ENCODE measurements at places on chromosomes 3 and 15.

DNA sequence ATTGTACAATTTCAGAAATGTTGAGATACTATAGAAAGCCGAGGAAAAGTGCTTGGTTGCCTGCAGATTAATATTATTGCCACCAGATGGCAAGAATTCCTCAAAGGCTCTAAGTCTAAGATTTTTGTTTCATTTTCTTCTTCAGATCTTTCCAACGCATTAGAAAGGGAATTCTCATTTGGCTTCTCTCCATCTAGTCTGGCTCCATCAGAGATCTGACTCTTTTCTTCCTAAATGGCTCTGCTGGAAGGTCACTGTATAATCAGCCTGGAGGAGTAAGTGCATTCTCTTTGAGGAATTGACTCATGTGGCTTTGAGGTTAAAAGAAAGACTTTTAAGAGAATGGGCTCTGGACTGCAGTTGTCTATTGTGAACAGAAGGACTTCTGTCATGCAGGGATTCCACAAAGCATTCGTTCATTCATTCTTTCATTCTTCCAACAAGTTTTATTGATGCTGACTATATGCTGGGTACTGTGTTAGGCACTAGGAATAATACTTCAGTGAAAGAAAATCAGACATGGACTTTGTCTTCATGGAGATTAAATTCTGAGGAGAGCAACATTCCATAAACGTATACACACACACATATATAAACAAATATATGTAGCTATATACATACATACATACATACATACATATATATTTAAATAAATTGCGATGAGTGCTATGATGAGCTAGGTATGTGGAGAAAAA is 55.3 kb downstream of the SLC28A2 start:
- DNase-seq: peak; percentile 60

DNA sequence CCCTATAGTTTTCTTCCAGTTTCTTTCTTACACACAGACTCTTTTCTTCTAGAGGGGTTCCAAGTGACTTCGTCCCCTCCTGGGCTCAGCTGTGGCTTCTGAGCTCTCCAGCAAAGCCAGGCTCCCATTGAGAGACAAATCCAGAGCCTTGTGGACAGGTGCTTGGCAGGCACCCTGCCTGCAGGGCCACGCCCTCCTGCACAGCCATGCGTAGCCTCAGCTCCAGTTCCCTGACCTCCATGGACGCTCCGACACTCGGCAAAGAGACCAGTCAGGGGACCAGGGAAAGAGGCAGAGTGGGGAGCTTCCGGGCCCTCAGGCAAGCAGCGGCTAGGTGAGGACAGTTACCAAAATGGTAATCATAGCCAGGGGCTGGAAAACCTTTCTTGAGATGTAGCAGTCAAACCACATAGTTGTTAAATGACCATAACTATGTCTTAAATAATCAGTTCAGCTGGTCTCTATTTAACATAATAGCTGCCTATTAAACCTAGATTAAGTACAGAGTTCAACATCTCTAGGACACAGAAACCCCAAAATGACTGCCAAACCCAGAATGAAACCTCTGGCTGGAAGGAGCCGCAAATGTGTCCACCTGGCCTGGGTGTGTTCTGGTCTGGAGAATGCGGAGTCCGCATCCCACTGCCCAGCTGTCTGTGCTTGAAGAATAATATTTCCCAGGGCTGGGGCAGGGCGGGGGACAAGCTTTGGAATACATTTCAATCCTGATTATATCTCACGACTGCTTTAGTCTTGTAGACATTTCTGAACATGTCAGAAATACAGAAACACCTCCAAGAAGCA is 69.3 kb upstream of the RGMA start:
- no peak for DNase-seq

DNA sequence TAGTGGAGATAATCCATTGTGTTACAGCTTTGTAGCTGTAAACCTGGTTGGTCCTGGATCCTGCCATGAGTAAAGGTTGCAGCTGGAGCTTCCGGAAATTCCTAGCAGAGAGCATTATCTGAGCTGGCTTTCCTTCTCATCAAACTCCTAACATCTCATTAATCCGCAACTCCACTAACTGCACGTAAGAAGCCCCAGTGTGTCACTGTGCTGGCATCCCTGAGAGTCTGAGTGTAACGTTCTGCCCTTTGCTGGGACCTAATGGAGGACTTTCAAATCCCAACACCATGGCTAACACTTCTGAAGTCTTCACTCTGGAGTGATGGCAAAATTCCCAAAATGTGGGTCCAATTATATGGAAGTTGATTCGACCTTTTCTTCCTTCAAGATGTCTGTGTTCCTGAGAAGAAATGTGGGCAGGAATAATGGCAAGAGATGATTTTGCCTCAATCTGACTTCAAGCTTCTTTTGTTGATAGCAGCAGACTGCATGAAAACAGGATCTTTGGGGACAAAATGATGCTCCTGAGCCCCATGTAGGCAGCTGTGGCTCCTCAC is 9.6 kb upstream of the TRPM1 start:
- no peak for DNase-seq

- no peak for DNase-seq
Measured at GRCh38 chr3:46912986-46913385, 35.5 kb downstream of the PTH1R start.

DNA sequence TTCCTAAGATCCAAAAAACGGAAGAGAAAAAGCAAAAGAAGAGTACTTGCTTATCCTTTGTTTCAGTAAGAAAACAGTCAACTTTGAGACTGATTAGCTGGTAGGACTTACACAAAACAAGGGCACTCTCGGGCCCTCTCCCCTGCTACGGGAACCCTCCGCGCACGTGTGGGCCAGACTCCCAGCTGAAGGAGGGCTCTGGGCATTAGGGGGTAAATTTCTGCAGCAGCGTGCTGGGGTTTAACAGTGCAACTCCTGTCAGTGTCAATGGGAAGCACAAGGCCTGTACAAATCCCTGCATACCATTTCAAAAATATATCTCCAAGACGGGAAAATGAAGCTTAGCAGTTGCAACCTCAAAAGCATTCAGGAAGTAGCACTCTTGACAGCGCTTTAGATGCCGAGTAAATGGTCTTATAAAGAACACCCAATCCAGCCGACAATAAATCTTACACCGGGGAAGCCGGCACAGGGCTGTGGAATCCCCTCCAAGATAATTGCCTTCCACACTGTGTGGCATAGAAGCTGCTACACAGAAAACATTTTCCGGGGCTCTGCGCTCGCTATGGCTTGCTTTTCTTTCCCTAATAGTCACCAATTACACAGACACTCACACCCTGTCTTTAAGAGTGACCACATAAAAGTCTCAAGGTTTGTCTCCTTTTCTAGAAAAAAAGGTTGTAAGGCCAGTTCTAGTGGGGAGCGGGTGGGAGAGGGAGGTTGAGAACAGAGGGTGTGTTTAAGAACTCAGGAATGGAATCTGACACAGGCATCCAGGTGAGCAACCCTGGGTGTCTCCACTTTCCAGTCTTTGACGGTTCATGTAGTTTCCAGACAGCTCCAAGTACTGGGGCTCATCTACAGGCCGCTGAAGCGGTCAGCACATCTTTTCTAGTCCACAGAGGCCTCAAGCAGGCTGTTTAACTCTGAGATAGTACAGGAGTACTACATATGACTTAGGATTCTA is 512.7 kb downstream of the FOXP1 start:
- no peak for DNase-seq

- DNase-seq: peak; percentile 38
Measured at GRCh38 chr3:88219138-88219792, 69.5 kb downstream of the C3orf38 start.

Measured in EL (cell line).